SK-N-SH (cell line): ENCODE measurements at places on chromosomes 12 and 14. TPM values are rescaled to one million over a fixed set of nuclear protein-coding genes. Genes with fewer than 3 reads are reported as not detected.

Gene SLC6A15
- 0.76 and 0.96 TPM in 2 replicates for polyA plus RNA-seq

Gene FZD10
- polyA plus RNA-seq: not detected in 2 replicates

GRCh38 chr12:64653123-64653522 is 42.8 kb downstream of the RASSF3 start:
- peaks cover 10% of the 10 kb centered on the region; the same call in 1 of the 2 replicates for H3K4me1 ChIP-seq
- H3K27ac ChIP-seq: no peak overlapping the region
- no peak overlapping the region for H3K4me3 ChIP-seq
- H3K36me3 ChIP-seq: peaks cover 5% of the 10 kb centered on the region
- H3K27me3 ChIP-seq: no peaks in the 10 kb centered on the region
- DNase-seq: no peak

GRCh38 chr12:129052373-129052772 is 199.1 kb downstream of the GLT1D1 start:
- DNase-seq: no peak
- H3K4me1 ChIP-seq: no peaks in the 10 kb centered on the region

Gene NAP1L1
- 193 and 197 TPM in 2 replicates for polyA plus RNA-seq

Gene RAPGEF3
- polyA plus RNA-seq: 0.90 and 0.93 TPM in 2 replicates

GRCh38 chr14:32883188-32883587 is 55.5 kb upstream of the NPAS3 start:
- H3K4me1 ChIP-seq: no peaks in the 10 kb centered on the region
- H3K36me3 ChIP-seq: no peaks in the 10 kb centered on the region
- no peaks in the 10 kb centered on the region for H3K27me3 ChIP-seq
- no peak for DNase-seq
